ENCODE measurements at places on chromosomes 11 and 22.
A peak's percentile ranks its signal among the peaks of the same experiment; 100 is the strongest.

DNA sequence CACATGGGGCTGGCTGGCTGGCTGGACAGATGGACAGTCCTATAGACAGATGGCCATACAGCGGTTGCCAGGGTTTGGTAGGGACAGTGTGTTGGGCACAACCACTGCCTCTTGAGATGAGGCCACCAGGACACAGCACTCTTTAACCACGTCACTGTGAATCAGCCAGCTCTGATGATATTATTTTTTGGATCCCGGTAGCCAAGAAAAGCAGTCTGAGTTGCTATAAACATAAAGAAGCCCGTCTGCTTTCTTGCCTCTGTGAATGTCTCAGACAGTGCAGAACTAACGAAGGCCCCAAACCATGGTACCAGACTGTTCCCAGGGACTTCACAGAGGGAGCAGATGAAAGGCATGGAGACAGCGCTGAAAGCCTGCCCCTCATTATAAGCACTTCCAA is 115.9 kb upstream of the CSNK2A3 start:
- no peak for DNase-seq

DNA sequence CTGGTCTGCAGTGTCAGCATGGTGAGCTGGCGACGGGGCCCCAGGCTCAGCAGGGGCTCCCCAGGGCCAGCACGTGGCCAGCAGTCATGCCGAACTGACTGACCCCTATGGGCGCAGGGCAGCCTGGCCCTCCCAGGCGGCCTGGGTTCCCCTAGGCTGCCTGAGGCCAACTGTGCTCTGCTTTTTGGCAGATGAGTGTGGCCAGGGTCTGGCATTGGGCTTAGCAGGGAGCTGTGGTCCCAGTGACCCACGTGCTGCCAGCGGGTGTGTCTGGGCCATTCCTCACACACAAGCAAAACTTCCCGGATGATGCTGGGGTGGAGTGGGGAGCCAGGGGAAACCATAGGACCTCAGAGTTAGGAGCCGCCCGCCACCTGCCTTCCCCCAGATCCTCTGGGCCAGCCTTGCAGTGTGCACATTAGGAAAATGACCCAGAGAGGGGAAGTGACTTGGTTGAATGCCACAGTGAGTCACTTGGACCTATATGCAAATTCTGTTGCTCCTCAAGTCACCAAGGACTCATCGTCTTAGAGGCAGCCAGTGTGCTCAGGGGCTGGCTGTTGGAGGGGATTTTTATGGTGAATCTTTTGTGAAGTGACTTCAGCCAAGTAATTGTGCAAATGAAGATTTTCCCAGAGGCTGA is 6.5 kb downstream of the ADORA2A start:
- DNase-seq: no peak

DNA sequence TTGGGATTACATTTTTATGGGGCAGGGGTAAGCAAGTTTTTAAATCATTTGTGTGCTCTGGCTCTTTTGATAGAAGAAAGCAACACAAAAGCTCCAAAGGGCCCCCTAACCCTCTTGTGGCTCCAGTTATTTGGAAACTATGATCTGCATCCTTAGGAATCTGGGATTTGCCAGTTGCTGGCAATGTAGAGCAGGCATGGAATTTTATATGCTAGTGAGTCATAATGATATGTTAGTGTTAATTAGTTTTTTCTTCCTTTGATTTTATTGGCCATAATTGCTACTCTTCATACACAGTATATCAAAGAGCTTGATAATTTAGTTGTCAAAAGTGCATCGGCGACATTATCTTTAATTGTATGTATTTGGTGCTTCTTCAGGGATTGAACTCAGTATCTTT is 10.1 kb downstream of the RAG1 start:
- DNase-seq: no peak

DNA sequence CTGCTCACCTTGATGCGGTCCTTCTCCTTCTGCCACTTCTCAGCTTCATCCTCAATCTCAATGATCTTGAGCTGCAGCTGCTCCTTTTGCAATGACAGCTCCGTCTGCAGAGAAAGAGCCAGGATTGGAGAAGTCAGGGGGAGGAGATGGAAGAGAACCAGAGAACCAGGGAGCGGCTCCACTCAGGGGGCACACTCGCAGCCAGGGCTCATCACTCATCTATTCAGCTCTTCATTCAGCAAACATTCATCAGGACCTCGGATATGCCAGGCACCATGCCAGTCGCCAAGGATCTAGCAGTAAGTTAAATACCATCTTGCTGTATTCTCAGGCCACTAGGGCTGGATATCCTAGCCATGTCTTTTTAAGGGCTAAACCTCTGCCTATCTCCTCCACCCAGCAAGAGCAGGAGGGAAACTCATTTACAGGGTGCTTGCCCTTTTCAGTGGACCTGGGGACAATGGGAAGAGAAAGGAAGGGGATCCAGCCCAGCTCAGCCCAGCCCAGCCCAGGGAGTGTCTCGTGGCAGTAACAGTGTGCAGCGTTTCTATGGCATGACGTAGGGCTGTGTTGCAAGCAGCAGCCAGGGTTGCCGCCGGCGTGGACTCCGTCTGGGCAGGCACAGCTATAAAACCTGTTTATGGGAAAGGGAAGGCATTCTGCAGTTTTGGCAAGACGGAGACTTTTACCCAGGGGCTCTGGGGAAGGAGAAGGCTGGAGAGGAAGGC is 9.4 kb downstream of the TRIM29 start:
- DNase-seq: peak; percentile 64

- no peak for DNase-seq
Measured at GRCh38 chr11:119415966-119416365, 7.0 kb downstream of the THY1 start.

DNA sequence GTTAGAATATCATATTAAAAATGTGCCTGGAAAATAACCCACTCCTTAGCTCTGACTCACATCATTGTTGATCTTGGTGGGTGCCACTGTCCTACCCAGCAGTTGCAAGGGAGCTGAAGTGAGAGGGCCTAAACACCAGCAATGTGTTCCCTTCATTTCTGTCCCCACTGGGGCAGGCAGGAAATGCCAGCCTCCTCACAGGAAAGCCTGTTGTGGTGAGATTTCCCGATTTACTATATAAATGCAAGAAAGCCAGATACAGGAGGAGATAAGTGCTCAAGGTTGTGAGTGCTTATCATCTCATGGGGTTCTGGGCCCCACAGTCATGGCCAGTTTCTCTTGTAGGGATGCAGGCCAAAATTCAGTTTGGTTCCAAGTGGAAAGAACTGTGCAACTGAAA is 15.8 kb upstream of the FLI1 start:
- DNase-seq: no peak

GRCh38 chr11:34226210-34226609 is 120.8 kb downstream of the NAT10 start:
- DNase-seq: no peak

DNA sequence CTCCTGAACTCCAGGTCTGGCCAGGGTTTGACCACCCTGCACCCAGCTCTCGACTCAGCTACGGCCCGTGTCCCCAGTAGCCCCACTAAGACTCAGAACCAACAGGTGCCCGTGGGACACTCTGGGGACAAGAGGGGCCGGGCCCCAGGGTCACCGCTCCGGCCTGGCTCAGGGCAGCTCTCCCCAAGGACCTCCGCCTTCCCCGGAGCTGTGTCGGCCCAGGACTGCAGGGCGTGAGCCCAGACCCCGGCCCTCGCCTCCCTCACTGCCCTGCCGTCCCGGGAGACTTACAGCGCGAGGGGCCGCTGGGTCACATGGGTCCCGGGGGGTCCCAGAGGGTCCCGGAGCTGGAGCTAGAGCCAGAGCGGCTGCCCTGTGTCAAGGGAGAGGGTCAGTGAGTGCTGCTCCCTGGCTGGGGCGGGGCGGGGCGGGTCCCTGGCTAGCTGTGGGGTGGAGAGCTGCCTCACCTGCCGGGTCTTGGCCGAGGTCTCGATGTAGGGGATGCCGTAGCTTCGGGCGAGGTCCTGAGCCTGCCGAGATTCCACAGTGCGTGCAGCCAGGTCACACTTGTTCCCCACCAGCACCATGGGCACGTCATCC is 2.3 kb downstream of the HRAS start:
- no peak for DNase-seq

DNA sequence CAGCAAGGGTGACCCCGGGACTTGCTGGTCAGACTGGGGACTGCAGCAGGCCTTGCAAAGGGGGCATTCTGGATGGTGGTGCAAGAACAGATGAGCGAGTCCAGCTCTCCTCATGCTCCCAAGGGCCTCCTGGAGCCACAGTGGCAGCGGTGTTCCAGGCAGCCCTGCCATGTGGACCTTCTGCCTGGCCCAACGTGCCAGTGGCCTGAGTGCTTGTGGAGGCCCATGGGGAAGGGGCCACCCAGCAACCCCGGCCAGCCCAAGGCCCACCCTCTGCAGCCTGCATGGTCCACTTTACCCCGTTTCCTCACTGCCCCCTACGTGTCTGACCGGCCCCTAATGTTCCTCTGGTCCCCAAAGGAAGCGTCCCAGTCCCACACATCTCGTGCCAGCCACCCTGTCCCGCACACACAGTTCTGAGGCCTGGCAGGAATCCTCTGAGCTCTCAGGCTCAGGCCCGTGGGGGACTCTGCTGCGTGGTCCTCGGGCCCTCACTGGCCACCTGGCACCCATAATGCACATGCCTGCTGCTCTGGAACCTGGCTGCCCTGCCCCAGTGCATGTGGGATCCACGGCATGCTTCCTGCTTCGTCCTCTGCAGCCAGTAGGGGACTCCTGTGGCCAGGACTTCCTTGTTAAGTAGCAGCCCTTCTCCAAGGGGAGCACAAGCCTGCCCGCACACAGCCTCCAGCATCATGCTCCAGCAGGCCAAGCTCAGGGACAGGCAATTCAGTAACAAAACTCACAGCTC is 85.5 kb downstream of the DGCR2 start:
- peak; percentile 45 for DNase-seq

DNA sequence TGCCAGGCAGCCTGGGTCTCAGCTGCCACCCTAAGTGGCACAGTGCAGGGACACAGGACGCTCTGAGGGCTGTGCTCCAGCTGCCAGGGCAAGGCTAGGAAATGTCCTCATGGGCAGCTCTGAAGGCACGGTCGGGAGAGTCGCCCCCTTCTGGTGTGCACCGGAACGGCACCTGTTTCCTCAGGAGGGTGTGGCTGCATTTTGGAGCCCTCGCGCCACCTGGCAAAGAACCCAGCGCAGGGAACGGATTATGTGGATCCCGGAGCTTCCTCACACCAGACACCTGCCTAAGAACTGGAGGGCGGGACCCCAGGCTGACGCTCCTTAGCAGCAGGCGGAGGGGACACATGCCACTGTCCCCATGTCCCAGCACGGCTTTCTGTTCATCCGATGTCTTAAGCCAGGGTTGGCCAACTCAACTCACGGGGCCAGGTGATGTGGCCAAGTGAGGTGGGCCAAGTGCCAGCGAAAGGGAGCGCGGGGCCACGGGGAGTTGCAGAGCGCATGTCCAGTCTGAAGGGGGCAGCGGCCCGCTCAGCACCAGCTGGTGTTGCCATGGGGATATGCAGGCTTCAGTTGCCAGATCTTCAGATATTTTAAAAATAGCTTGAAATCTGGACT is 5.1 kb upstream of the SLC22A8 start:
- peak; percentile 43 for DNase-seq

DNA sequence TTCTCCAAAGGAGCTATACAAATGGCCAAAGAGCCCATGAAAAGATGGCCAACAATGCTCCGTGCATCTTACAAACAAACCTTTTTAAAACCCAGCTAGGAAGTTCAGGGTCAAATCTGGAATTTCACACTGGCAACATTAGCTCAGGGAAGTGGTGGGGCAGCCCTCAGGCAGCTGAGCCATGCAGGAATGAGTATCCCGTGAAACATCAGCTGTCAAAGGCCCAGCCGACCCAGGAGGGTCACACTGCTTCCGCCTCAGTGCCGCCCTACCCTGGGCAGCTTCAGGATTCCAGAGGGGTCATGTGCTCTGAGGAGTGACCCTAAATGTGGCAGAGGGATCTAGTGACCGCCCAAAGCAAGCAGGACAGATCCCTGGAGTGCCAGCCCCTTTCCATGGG is 73.4 kb downstream of the LINC01488 start:
- no peak for DNase-seq

DNA sequence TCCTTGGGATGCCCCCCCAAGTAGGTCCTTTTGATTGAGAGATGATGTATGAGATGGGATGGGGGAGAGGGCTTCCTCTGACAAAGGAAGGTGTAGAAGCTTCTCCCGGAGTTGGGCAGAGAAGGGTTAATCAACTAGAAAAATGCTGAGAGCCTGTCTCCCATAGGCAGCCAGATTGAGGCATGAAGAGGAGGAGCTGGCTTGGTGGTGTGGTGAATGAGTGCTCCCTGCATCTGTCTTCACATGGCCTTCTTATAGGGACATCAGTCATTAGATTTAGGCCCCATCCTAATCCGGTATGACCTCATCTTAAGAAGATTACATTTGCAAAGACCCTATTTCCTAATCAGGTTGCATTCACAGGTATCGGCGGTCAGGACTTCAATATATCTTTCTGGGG is 61.1 kb downstream of the NFAM1 start:
- no peak for DNase-seq

DNA sequence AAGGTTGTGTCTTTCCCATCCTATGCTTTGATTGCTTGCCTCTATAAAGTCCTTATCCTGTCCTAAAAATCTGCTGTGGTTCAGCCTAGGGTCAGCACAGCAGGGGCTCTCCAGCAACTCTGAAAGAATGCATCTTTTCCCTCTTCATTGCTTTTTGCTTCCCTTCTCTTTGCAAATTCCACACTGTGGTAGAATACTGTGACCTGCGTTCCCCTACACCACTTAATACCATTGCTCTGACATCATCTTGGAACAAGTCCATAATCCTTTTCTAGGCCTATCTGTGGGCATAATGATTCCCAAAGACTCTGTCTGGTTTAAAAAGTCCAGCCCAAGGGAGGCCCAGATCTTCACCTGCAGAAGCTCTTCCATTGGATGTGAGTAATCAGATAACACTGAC is 177.7 kb downstream of the NAV2 start:
- no peak for DNase-seq

DNA sequence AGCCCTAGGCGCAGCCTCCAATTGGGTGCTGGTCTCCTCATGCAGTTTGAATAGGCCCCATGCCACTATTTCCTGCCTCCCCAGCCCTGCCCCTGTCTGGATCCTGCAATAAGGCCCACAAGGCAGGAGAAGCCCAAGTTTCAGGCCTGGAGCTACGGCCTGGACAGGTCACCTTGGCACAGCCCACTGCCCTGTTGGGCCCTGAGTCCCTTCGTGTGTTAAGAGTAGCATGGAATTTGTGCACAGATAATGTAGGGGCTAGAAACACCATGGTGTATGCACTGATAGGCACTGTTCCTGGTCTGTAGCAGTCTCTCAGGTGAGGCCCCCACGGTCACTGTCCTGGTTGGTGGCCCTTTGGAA is 20.1 kb downstream of the CDC45 start:
- DNase-seq: no peak

DNA sequence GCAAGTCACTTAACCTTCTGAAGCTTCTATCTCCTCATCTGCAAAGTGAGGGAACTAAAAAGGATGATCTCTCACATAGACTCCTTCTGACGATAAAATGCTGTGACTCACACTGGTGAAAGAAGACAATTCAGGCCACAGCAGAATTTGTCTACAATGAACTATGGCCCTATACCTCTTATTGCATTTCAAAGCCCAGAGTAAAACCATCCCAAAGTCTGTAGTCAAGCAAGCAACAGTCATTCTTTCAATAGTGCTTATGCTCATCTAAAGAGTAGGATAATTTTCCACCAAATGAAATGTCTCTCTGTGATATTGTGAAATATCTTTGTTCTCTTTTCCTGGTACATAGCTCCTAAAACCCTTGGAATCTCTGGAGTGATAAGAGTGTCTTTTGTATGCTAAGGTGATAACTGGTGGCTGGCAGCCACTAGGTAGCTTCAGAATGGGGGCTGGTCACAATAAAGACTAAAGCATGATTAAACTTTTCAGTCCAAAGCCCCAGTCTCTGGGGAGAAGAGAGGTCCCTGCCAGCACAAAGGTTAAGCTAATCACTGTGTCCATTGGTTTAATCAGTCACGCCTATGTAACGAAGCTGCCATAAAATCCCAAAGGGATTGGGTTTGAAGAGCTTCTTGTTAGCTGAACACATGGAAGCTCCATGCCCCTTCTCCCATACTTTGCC is 30.8 kb downstream of the SYTL2 start:
- DNase-seq: no peak

All from HuH-7 (cell line).